ENCODE measurements at places on chromosomes 2 and 18.

- no peak for DNase-seq
Observed at GRCh38 chr2:100291152-100291970, 30.9 kb downstream of the LONRF2 start.

DNA sequence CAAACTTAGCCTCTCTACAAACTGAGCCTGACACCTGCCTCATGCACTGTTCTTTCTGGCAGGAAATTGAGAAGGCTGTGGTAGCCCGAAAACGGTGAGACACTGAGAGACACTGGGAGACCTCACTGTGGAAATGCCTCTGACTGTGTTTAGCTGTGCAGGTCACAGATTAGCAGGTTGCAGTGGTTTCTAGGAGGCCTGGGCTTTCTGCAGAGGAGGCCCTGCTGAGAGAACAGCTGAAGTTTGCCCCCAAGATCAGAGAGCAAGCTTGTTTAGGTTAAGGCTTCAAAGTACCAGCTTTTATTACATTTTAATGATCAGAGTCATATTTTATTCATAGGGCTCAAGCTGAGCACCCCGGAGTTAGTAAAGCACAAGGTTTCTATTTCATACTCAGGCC lies 68.7 kb upstream of the LYPD6 start:
- DNase-seq = peak; percentile 38

DNA sequence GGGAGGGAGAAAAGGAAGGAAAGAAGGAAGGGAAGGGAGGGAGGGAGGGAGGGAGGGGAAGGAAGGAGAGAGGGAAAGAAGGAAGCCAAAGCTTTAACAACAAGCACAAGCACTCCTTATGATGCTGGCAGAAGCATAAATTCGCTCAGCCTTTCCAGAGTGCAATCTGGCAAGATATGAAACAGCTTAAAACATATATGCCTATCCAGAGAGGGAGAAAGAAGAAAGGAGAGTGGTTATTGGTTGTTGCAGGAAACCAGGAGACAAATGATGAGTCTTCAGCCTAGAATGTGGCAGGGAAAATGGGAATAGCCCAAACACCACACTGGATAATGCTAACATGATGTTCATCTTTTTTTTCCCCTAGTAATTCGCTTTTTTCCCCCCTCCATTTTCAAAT lies 64.0 kb downstream of the STPG4 start:
- DNase-seq = no peak

DNA sequence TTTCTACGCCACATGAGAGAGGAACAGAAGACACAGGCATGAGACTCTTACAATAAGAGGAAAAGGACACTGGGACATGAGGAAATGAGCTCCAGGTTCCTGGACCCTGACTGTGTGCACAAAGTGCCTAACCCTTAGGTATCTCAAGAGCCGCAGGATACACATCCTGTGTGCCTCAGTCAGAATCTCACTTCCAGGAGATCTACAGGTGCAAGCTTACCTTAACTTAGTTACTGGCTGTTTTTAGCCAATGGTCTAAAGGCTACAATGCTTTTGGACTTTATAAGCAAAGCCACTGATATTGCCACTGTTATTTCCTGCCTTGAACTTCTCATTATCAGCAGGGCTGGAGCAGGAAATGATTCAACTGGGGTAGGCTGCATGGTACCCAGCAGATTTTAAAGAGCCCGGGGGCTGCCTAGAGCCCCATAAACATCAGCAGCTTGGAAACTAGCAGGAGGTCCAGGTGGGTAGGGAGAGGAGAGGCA lies 254.4 kb downstream of the ZNF521 start:
- DNase-seq = no peak

GRCh38 chr2:30756051-30756719 lies 51.1 kb downstream of the CAPN13 start:
- DNase-seq = peak; percentile 31

GRCh38 chr2:172223601-172224054 lies 120.9 kb upstream of the DLX2 start:
- no peak for DNase-seq

DNA sequence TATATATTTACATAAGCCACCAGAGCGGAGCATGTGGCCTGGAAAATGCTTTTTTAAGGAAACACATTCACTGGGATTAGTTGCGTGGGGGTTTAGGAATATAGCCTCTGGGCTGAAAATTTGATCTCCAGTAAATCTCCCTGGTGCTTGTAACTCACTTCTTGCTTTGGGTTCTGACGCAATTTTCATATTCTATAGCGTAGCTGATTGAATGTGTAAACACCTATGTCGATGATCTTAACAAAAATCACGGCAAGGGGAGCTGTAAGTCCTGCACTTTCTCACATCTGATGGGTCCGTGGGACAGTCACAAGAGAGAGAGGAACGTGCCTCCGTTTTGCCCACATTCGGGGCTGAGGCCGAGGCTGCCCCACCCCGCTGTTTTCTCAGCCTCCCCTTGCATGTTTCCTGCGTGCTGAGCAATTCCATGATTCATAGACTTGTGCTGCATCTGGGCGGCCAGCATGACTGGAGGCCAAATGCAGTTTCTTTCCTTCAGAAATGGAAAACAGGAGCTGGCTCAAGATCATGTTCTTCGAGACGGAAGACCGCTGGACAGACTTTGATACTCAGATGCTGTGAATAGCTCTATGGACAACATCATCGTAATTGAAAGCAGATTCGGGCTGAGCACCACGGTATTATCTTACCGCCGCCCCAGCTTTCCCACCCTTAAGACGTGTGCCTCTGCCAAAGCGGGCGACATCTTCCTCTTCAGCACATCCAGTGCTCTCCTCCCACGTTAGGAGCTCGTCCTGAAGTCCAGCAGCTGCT lies 109.2 kb downstream of the TMEM18 start:
- peak; percentile 73 for DNase-seq

GRCh38 chr2:118185210-118186109 lies 97.2 kb downstream of the INSIG2 start:
- peak; percentile 67 for DNase-seq

- no peak for DNase-seq
Observed at GRCh38 chr2:43105586-43106558, 120.5 kb downstream of the ZFP36L2 start.

DNA sequence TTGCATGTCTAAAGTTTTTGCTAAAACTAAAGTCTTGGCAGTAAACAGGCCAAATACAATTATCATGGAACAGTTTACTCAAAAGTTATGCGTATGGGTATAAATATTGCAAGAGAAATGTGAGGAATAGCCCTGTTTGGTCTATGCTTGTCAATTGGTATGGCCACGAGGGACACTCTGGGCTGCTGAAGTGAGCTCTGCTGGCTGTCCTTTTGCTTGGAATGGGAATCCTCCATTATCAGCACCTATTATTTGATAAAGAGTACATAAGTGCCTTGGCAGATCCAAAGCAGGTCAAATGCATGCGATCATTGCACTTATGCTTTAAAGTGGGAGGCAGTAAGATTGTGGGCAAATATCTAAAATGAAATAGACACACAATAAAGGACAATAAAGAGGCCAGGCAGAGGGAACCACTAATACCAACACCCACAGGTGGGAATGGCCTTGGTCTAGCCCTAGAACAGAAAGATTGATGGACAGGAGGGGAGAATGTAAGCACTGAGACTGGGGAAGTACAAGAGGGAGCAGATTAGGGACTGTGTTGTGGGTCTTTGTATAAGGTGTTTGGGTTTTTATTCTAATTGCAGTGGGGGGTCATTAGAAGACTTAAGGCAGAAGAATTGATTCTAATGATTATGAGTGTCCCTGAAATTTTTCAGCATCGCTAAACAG lies 60.0 kb upstream of the NOSTRIN start:
- DNase-seq = peak; percentile 38

DNA sequence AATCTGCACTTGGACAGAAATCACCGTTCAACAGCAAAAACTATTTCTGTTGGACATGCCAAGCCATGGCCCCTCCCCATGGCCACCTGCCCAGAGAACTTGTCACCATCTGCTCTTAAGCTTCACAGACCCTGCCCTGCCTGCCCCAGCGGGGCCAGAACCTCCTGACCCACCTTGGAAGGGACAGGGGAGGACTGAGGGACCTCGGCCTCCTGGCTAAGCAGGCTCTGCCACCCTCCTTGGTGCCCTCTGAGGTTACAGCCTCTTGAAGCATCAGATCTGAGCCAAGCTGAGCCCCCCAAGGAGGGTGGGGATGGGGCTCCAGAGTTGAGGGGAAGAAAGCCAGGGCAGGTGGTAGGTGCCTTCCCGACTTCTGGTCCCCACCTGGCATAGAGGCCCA lies 6.5 kb downstream of the TEX261 start:
- DNase-seq = no peak

GRCh38 chr2:96870626-96871255 lies 861 bp upstream of the SEMA4C start:
- DNase-seq = peak; percentile 87

DNA sequence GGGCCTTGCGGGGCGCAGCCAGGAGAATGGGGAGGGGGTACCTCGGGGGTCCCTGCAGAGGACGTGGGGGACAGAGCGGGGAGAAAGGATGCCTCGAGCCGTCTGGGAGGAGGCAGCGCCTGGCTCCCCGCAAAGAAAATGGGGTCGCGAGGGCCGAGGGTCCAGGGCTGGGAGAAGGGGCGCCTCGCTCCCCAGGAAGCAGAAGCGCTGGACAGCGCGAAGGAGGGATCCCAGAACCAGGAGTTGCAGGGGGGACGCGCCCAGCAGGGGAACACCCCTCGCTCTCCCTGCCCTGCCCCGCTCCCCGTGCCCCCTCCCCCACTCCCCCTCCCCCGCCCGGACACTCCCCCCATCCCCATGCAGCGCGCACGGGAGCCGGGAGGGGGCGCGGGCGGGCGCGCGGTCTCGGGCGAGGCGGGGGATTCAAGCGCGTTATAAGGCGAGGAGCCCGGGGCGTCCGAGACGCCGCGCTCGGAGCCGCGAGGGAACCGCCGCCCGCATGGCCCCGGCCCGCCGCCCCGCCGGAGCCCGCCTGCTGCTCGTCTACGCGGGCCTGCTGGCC lies at the start of gene ERFE:
Gene ERFE, plus strand, starts transcription at position 462 of the 562 bp plus-strand sequence. Its CDS starts 38 bp downstream, at position 500.
- DNase-seq = peak; percentile 82

DNA sequence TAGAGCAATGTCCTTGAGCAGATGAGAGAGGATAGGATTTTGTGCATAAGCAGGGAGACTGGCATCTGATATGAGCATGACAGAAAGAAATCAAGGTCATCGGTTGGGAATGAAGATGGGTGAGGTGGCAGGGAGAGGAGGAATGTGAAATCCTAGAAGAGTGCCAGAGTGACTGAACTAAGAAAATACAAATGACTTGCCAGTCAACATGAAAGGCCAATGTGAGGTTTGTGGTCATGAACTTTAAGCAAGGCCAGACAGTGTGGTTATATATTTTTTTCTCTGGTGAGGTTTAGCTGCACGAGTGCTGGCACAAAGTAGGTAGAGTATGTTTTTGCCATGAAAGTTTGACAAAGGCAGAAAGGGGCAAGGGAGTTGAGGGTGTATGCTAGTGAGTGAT lies 21.2 kb downstream of the QPCT start:
- no peak for DNase-seq

GRCh38 chr18:25921677-25922421 lies 168.6 kb downstream of the SS18 start:
- no peak for DNase-seq

DNA sequence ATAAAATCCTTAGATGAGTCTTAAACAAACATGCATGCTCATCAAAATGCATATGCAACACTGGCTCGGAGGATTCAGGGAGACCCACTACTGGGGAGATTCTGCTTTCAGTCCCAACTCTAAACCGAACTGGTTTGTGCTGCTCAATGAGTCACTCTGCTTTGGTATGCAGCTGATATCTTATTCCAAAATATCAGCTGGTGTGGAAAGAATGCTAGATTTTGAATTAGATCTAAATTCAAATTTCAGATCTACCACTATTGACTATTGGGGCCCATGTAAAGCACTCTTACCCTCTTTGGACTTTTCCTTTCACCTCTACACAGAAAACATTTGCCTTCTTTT lies 39.2 kb upstream of the TTN start:
- no peak for DNase-seq

GRCh38 chr2:239028253-239028619 lies 180.4 kb downstream of the TWIST2 start:
- DNase-seq = no peak

DNA sequence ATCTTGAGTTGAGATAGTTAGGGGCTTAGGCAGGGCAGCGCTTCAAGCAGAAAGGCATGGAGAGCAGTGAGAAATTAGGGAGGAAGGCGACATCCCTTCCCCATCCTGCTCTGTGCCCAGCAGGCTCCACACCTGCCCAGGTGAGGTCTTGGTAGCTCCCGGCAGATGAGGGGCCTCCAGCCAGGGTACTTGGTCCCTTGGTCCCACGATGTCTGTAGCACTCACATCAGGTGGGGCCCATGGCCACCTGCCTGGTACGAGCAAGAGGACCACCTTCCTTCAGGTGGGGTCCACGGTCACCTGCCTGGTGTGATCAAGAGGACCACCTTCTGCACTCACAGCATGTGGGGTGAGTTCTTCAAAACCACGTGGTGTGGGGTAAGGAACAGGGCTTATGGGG lies 91.2 kb downstream of the GALR1 start:
- DNase-seq = no peak

DNA sequence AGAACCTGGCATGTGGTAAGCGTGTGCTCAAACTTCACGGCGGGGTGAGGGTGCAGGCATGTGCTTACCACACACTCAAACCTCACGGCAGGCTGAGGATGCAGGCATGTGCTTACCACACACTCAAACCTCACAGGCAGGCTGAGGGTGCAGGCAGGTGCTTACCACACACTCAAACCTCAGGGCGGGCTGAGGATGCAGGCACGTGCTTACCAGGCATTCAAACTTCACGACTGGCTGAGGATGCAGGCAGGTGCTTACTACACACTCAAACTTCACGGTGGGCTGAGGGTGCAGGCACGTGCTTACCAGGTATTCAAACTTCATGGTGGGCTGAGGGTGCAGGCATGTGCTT lies 105.0 kb upstream of the ALKAL2 start:
- DNase-seq = no peak

DNA sequence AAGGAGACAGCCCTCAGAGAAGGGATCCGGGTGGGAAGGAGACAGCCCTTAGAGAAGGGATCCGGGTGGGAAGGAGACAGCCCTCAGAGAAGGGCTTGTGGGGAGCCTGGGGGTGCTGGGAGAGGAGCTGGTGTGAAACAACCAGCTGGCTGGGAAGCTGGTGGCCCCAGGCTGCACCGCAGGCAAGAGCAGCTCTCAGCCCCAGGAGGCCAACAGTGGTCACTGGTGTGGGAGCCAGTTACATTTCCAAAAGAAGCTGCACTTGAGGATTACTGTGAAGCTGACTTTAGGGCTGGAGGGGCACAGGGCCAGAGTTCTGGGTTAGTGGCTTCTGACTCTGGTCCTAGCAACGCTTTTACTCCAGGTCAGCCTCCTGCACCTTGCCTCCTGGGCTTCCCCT lies 3.3 kb downstream of the HES6 start:
- DNase-seq = no peak

DNA sequence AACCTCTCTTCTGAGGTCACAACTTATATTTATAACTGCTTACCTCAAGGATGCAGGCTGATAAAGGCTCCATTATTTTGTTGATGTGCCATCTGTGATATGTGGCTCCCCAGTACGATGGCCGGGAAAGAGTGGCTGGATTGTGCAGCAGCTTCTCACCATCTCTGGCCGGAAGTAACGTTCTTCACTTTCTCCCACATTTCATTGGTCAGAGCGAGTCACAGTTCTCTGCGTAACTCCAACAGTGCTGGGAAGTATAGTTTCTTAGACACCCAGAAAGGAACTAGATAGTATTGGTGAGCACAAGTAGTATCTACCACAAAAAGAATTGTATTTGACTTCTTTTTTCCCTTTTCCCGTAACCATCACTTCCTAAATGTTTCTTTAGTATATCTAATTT lies 28.7 kb downstream of the ZSWIM2 start:
- no peak for DNase-seq
